Tibial nerve (tissue), 4 donors: ENCODE measurements at places on chromosomes 6 and 20.

DNA sequence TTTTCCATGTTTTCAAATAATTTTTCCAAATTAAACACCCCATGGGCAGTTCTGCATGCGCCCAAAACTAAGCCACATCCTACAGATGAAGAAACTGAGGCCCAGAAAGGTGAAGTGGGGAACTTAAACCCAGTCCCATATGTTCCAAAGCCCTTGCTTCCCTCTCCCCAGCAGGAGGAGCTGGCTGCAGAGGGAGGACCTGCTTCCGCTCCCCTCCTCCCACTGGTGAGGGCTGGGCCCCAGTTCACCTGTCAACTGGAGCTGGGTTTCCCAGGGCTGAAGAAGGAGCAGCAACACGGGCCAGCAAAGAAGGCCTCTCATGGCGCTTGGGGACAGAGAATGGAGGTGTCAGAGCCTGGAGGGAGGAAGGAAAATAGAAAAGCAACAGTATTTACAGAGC is 1.4 kb upstream of the RBPJL start:
- DNase-seq: no peak

- DNase-seq: no peak
Observed at GRCh38 chr6:148440016-148440415, 97.4 kb downstream of the SASH1 start.

DNA sequence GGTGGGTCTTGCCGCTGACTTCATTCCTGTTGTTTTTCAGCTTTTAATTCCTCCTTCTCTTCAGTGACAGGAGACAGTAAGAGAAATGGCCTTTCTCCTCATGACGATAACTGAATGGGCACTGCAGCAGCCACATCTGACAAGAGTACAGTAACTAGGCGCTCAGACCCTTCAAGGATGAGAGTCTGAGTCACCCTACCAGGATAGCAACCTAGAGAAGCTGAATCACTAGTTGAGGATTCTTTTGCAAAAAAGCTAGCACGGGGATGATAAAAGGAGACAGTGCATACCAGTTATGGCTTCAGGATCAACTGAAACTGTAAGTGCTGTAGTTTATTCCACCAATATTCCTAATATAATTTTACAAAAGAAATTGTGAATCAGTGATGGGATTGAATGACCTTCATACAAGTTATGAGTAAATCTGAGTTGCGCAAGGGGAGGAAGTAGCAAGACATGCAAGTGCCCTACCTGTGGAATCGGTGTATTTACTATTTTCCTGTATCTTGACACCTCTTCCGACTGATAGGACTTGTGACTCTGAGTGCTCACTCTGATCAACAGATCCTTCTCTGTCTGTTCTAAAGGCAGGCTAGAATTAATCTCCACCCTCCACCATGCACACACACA is 161.8 kb upstream of the GRIK2 start:
- DNase-seq: no peak

GRCh38 chr20:44609516-44610312 is 27.3 kb downstream of the PKIG start:
- peak; percentile 96 for DNase-seq

- no peak for DNase-seq
Observed at GRCh38 chr6:139336488-139336887, 38.0 kb downstream of the CITED2 start.

GRCh38 chr6:153309651-153310050 is 178.6 kb upstream of the RGS17 start:
- no peak for DNase-seq

GRCh38 chr6:52377538-52378221 is 15.7 kb downstream of the PAQR8 start:
- DNase-seq: no peak

- no peak for DNase-seq
Observed at GRCh38 chr20:17562804-17563305, 7.0 kb upstream of the DSTN start.

DNA sequence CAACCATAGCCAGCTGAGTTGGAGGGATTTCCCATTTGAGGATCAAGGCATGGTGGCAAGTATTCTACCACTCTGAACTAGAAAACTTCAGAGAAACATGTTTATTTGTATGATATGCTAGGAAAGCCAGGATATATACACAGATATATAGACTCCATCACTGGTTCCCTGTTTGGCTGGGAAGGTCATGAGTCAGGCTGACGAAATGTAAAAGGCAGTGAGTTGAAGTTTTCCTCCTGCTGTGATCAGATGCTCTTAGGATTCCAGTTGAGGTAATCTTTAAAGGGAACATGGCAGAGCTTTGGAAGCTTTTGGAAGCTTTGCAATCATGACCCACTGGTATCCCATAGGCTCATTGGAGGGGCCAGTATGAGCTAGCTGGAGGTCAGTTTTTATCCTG is 1369.1 kb downstream of the EPHA7 start:
- DNase-seq: no peak

GRCh38 chr20:57483287-57484050 is 41.5 kb downstream of the CTCFL start:
- DNase-seq: no peak

- DNase-seq: no peak
Observed at GRCh38 chr6:136812174-136812573, 10.2 kb upstream of the PEX7 start.

- peak; percentile 77 for DNase-seq
Observed at GRCh38 chr6:44096612-44097011, 30.6 kb downstream of the MRPL14 start.

GRCh38 chr6:15058200-15059061 is 187.4 kb upstream of the JARID2 start:
- no peak for DNase-seq

GRCh38 chr6:38136547-38136946 is 317.0 kb downstream of the ZFAND3 start:
- DNase-seq: no peak

GRCh38 chr20:38893056-38893564 is 33.1 kb upstream of the FAM83D start:
- DNase-seq: no peak

GRCh38 chr6:6351511-6352025 is 31.1 kb upstream of the F13A1 start:
- no peak for DNase-seq

DNA sequence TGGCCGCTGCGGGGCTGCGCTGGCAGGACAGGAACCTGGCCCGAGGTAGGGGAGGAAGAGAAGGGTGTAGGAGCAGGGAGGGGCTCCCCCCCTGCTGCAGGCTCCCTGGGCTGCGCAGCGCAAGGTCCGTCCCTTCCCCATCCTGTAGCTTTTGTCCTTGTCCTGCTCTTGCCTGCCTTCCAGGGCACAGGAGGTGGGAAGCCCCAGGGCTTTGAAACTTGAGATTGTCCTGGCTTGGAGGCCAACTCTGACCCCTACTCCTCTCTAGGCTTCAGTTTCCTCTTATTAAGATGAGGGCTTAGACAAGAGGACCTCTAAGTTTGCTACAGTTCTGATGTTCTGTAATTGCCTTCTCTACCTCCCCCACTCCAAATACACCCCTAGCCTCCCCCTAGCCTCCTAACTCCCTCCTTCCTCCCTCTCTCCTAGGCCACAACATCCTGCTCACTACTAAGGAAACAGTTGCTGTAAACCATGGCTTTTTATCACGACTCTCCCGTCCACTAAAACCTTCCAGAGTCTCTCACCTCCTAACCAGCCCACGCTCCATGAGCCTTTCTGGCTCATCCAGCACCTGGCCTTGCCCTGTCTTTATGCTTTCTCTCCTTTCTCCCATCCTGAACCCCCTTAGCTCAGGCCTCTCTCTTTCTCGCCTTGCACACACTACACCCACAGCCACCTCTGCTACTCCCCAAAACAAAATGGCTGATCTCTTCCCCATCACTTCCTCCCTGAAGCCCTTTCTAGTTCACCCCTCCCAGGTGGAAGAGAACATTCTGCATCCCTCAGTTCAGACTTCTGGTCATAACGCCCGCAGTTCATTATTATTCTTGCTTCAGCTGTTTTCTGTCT is 10.2 kb downstream of the UNC5CL start:
- DNase-seq: no peak

- no peak for DNase-seq
Observed at GRCh38 chr20:47043086-47043485, 148.4 kb downstream of the EYA2 start.

GRCh38 chr20:41027872-41028358 is 707 bp upstream of the TOP1 start:
- no peak for DNase-seq

DNA sequence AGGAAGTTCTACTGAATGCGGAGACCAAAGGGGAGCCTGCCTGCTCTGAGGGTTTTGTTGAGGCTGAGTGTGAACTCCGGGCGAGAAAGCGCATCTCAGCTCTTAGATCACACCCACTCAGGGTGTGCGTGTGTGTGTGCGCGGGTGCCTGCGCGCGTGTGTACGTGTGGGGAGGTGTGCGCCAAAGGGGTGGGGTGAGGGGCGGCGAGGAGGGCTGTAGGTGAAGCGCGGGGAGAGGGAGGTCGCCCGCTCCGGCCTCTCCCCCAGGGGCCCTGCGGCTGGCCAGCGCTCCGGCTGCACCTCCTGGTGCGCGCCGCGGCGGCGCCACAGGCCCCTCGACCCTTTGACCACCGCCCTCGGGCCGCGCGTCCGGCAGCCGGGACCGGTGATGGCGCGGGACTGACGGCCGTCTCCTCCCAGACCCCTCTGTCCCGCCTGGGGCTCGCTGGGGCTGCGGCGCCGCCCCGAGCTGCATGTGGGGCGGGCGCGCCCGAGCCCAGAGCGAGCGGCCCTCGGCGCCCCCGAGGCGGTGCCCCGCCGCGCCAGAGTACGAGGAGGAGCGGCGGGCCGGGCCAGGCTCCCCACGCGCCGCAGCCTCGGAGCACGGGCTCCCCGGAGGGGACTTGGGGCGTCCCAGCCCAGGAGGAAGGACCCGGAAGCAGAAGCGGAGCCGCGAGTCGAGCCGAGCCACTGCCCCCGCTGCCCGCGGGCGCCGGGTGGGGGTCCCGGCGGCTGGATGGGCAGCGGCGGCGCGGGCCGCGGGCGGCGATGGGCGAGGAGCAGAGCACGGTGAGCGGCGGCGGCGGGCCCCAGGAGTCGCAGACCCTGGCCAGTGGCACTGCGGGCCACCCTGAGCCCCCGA is at the start of gene RNF217:
TSS of gene RNF217 (plus strand) at position 661 of the 862 bp plus-strand sequence. CDS start at position 769, 108 bp downstream.
- DNase-seq: peak; percentile 35

- DNase-seq: no peak
Observed at GRCh38 chr6:144515761-144516160, 230.6 kb downstream of the UTRN start.

GRCh38 chr6:70790483-70791224 is 123.0 kb downstream of the SMAP1 start:
- DNase-seq: no peak

- no peak for DNase-seq
Observed at GRCh38 chr6:143015300-143015706, 45.4 kb upstream of the AIG1 start.

GRCh38 chr6:83270971-83271719 is 78.0 kb downstream of the RWDD2A start:
- DNase-seq: no peak

GRCh38 chr6:15485936-15486335 is 176.9 kb downstream of the DTNBP1 start:
- DNase-seq: no peak

DNA sequence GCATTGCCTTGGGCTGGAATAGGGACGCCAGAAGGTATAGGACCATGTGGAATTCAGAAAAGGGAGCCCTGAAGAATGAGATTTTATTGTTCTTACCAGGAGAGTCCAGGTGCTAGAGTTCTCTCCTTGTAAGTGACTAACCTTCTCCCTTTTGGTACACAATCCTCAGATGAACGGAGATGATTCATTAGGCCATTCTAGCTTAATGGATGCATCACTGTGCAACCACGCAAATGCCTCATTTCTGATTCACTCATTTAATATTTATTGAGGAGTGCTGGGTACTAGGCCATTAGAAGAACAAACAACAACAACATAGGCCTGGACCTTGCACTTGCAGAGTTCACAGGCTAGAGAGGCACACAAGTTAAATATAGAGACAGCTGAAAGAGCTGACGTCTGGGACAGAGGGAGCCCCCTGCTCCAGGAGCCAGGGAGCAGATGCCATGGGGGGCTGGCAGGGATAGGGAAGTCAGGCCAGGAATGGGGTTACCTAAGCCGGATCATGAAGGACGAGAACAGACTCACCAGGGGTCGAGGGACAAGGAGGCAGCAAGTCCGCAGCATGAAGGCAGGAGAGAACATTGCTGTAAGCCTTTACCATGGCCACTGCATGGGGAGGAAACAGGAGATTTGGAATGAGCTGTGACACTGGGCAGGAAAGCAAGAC is 179.5 kb upstream of the AKAP12 start:
- DNase-seq: no peak

DNA sequence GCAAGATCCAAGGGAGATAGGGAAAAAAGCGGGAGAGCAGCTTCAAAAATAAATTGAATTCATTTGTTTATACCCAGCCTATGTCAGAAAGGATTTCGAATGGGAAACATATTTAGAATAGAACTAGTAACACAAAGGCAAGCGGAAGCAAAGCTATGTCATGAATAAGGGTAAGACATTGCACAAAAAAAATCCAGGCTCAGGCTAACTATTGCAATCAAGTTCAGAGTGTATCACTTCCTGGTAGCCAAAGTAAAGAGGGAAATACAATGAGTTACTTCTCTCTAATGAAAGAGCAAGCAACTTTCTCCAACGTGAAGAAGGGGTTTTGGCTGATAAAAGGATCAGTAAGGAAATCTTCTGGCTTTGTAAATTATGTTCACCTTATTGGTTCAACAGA is 212.8 kb downstream of the ZMYND8 start:
- no peak for DNase-seq

GRCh38 chr6:100257793-100258395 is 206.8 kb downstream of the SIM1 start:
- DNase-seq: no peak

- no peak for DNase-seq
Observed at GRCh38 chr6:79463621-79464050, 73.6 kb downstream of the LCA5 start.

DNA sequence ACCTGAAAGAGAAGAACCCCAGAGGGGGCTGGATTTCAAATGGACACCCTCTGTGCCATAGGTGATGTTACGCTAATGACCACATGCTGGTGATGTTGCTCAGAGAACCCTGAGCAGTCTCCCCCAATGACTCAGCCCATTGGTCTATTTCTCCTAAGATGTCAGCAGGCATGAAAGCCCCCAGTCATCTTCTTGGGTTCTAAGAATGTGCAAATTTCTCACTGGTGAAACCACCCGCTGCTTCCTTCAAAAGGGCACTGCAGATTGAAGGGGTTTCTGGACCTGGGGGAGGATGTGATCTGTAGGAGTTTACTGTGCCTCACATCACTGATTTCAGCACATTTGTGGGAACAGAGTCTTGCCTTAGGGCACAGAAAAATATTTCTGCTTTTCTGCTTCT is 298.4 kb upstream of the MOCS1 start:
- no peak for DNase-seq

GRCh38 chr20:13202565-13202964 is 18.5 kb upstream of the ISM1 start:
- no peak for DNase-seq

GRCh38 chr6:6901205-6901719 is 206.5 kb upstream of the RREB1 start:
- no peak for DNase-seq

- DNase-seq: no peak
Observed at GRCh38 chr6:69937402-69938136, 71.2 kb downstream of the COL19A1 start.
